ENCODE measurements at places on chromosomes 12 and 14. TPM values are rescaled to one million over a fixed set of nuclear protein-coding genes. Genes with fewer than 3 reads are reported as not detected.

Gene DAO
- not detected for polyA plus RNA-seq

Gene RERG
- 4.9 TPM for polyA plus RNA-seq

Gene AKAP3
- polyA plus RNA-seq: 1.2 TPM

Gene TMCC3
- 11.6 TPM for polyA plus RNA-seq

Gene GPR135
- polyA plus RNA-seq: 0.22 TPM

Gene CLEC2D
- polyA plus RNA-seq: 2.4 TPM

Gene AMDHD1
- 0.81 TPM for polyA plus RNA-seq

- no peak overlapping the region for H3K27ac ChIP-seq
- peak; percentile 24 for DNase-seq
- no peaks in the 10 kb centered on the region for H3K4me1 ChIP-seq
- H3K4me3 ChIP-seq: no peak overlapping the region
Observed at GRCh38 chr14:99192028-99192621, 79.9 kb downstream of the BCL11B start.

GRCh38 chr14:54767139-54767431, 135.5 kb downstream of the GCH1 start:
- no peaks in the 10 kb centered on the region for H3K36me3 ChIP-seq
- no peaks in the 10 kb centered on the region for H3K27me3 ChIP-seq
- no peak overlapping the region for H3K27ac ChIP-seq
- no peak overlapping the region for H3K4me3 ChIP-seq
- DNase-seq: no peak

DNA sequence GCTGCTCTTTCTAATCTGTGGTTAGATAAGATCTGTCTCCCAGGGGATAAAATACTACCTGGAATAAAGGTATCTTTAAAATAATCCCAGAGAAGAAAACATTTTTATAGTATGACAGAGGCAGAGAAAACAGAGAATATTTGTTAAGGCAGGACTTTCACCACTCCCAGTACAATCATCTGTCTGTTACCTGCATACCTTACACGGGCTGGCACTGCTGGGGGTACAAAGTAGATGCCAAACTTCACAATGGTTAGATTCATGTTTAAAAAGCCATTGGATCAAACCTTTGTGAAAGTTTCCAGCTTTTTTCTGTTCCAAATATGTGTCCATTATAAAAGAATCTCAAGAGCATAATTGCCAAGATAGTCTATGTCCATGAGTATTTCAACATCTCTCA, 273.6 kb upstream of the BTG1 start:
- no peak overlapping the region for H3K27ac ChIP-seq
- no peak overlapping the region for H3K4me3 ChIP-seq
- H3K4me1 ChIP-seq: peaks cover 8% of the 10 kb centered on the region
- DNase-seq: no peak
- H3K27me3 ChIP-seq: no peaks in the 10 kb centered on the region

DNA sequence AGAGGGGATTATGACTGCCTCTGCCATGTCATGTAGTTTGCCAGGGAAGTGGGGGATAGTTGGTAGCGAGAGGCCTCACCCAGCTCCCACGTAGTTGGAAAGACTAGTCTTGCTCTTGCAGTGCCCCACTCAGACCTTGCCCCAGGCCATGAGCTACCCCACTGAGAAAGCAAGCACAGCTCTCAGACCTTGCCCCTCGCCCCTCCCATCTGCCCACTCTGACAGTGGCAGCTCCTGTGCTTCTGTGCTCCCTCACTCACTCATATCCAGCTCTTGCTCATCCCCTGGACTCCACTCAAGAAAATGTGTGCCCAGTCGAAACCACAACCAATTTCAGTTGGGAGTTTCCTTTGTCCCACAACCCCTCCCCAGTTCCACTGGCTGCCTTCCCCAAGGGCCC, 55.5 kb upstream of the BDKRB2 start:
- no peak overlapping the region for H3K4me3 ChIP-seq
- no peaks in the 10 kb centered on the region for H3K27me3 ChIP-seq
- no peaks in the 10 kb centered on the region for H3K36me3 ChIP-seq
- no peak for DNase-seq
- no peaks in the 10 kb centered on the region for H3K4me1 ChIP-seq

- DNase-seq: peak; percentile 75
- H3K36me3 ChIP-seq: no peaks in the 10 kb centered on the region
- peak overlapping the region; percentile 83 for H3K27ac ChIP-seq
- no peak overlapping the region for H3K4me3 ChIP-seq
Observed at GRCh38 chr12:124512667-124513296, 54.6 kb downstream of the NCOR2 start.

DNA sequence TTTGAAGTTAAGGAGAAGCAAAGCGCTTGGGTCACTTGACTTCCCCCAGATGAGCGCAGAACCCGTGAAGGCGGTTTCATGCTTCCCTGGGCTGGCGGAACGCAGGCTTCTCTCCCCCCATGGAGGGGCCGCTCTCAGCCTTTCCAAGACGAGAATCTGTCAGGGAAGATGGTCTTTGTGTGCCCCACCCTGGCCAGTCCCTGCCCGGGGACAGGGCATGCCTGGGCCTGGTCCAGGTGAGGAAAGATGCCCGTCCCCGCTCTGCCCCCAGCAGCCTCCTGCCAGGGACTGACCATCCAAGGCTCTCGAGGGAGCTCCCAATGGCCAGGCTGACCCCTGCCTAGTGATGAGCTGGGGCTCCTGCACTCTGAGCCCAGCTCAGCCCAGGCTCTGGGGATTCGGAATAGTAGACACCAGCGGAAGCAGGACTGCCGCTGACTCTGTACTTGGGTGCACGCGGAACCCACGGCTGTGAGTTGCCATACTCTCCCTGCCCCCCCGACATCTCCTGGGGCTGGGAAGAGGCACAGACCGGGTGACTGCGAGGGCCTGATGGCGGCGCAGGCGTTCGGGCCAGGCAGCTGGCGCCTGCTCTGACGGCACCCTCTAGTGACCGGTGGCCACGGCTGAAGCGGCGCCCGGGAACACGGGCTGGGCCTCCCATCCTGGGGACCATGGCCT, 142.2 kb upstream of the FKBP4 start:
- no peak for DNase-seq
- no peaks in the 10 kb centered on the region for H3K36me3 ChIP-seq

DNA sequence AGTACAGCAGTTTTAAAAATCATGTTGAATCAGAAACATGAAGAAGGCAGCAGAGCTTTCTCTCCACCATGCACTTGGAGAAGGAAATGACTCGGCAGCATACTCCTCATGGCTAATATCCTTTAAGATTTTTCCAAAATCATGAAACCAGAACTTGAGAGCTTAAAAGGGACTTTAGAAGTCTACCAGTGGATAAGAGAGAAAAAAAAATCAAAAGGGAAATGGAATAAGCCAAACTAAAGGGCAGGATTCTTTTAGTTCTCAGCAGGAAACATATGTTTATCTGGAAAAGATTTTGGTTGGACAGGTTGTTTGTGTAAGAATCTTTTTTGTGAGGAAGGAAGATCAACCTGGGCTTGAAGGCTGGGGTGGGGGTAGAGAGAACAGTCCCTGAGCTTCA, 111.8 kb downstream of the PRKCH start:
- no peaks in the 10 kb centered on the region for H3K36me3 ChIP-seq
- no peak overlapping the region for H3K4me3 ChIP-seq
- peaks cover 5% of the 10 kb centered on the region for H3K4me1 ChIP-seq
- DNase-seq: no peak
- H3K27me3 ChIP-seq: no peaks in the 10 kb centered on the region

DNA sequence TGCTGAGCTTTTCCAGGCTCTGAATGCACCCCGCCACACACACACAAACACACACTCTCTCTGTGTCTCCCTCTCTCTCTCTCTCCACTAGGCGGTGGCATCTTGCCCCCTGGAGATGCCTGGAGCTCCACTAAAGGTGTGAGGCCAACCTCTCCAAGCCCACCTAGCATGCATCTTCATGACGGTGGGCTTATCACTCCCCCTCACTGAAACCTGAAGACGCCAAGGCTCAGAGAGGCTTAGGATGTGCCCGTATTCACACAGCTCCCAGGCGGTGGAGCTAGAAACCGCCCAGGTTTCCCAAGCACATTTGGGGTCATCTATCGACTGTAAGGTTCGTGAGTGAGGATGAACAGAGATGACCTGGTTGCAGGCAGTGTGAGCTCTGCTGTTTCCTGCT, 42.6 kb upstream of the BCL11B start:
- no peaks in the 10 kb centered on the region for H3K36me3 ChIP-seq
- no peak overlapping the region for H3K4me3 ChIP-seq
- no peak for DNase-seq
- H3K27me3 ChIP-seq: no peaks in the 10 kb centered on the region

DNA sequence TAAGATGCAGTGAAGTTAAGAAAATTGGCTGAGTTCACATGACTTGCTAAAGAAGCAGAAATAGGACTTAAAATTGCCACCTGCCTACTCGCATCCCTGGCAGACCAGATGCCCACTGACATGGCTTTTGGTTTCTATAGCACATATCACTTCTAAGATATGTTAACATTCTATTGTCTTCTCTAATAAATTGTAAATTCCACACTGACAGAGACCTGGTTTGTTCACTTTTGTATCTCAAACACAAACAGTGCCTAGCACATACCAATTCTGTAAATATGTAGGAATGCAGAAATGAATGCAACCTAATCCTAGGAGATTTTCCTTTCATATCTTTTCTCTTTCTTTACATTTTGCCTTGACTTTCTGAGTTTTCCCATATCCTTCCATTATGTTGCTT, 1047.6 kb downstream of the AACS start:
- no peaks in the 10 kb centered on the region for H3K27me3 ChIP-seq
- no peak overlapping the region for H3K27ac ChIP-seq
- no peak overlapping the region for H3K4me3 ChIP-seq
- no peaks in the 10 kb centered on the region for H3K36me3 ChIP-seq

- no peak for DNase-seq
- no peaks in the 10 kb centered on the region for H3K27me3 ChIP-seq
- H3K4me3 ChIP-seq: no peak within 1 kb of the TSS
- no peak within 1 kb of the TSS for H3K27ac ChIP-seq
Observed at GRCh38 chr12:56933826-56934625, at the start of gene SDR9C7. Gene SDR9C7, minus strand, starts transcription at chr12:56934408. Its CDS starts 147 bp downstream, at chr12:56934261.

GRCh38 chr12:26276709-26277108, 81.3 kb downstream of the SSPN start:
- H3K4me3 ChIP-seq: no peak overlapping the region
- DNase-seq: no peak
- H3K36me3 ChIP-seq: no peaks in the 10 kb centered on the region
- H3K27ac ChIP-seq: no peak overlapping the region

DNA sequence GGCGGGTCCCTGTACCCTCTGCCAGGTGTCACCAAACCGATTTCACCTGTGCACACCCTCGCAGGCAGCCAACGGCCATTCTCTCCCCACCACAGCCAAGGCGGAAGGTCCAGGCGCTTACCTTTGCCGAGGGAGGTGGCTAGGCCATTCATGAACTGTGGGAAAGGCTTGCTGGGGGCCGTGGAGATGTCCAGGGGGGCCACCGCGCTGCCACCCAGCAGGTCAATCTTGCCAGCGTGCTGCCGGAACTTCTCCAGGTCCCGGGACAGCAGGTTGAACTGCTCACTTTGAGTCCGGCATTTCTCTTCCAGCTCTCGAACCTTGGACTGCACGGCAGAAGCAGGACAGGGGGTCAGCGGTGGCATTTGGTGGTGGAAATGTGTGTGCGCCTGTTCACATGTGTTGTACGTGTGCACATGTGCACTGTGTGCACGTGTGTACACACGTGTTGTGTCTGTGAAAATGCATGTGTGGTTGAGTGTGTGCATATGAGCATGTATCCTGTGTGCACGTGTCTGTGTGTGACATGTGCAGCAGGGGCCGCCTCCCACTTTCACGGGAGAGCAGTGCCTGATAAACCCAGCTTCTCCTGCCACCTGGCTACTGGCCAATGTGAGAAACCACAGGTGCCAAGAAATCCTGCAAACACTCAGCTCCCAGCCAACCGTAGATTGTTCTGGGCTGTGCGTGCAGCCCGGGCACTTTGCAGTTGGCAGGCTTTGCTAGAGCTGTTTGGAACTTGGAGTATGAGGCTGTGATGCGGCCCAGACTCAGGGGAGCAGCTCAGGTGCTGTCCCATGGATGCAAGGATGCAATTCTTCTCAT, 118.9 kb downstream of the PIWIL1 start:
- H3K4me3 ChIP-seq: no peak overlapping the region
- no peak for DNase-seq
- no peaks in the 10 kb centered on the region for H3K36me3 ChIP-seq
- H3K27me3 ChIP-seq: no peaks in the 10 kb centered on the region

DNA sequence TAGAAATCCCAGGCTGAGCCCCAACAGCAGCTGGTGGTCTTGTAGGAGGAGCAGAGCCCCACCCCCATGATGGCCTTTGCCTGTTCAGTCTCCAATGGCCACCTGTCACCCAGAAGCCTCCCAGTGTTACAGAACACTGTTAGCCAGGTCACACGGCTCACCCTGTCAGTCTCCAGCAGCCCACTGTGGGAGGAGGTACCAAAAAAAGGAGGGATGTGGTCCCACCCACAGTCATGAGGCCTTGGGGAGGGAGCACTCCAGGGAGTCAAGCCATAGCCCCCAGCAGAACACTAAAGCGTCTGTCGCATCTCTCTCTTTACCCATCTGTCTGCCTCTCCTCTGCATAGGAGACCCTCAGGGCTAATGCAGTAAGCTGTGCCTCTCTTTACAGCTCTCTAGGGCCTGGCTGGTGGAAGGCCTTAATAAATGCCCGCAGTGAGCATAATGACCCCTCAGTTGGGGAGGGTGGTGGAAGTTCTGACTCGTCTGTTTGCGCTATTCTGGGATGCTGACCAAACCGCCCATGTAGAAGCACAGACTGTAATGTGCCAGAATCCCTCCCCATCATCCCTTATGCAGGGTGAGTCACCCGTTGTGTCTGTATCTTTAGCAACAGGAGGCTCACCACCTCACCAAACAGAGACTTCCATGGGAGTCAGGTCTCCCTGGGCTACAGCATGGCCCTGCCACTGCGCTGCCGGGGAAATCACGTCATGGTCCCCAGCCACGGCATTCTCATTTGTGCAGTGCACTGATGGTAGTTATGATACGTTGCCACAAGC, 14.6 kb downstream of the C14orf132 start:
- no peak overlapping the region for H3K4me3 ChIP-seq
- no peak for DNase-seq
- no peaks in the 10 kb centered on the region for H3K4me1 ChIP-seq

DNA sequence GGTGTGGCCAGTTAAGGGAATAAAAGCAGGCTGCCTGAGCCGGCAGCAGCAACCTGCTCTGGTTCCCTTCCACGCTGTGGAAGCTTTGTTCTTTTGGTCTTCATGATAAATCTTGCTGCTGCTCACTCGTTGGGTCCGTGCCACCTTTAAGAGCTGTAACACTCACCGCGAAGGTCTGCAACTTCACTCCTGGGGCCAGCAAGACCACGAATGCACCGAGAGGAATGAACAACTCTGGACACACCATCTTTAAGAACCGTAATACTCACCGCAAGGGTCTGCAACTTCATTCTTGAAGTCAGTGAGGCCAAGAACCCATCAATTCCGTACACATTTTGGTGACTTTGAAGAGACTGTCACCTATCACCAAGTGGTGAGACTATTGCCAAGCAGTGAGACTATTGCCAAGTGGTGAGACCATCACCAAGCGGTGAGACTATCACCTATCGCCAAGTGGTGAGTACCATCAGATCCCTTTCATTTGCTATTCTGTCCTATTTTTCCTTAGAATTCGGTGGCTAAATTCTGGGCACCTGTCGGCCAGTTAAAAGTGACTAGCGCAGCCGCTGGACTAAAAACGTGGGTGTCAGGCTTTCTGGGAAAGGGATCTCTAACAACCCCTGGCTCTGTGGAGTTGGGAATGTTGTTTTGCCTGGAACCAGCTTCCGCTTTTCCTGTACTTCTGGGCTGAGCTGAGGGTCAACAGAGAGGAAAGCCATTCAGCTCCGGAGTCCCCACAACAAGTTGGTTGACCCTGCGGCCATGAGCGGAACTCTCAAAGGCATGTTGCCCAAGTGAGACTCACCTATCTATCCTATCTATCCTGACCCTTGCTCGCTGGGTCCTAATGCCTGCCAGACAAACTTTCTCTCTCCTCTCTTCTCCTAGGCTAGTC, at the start of gene DHRS2:
TSS of gene DHRS2 (plus strand) at position 48 of the 895 bp plus-strand sequence. CDS start 2,501 bp downstream, outside the sequence.
- no peak for DNase-seq
- H3K4me1 ChIP-seq: no peaks in the 10 kb centered on the region
- no peaks in the 10 kb centered on the region for H3K27me3 ChIP-seq

All from small intestine (tissue), 16 donors.